ENCODE measurements at places on chromosomes 4 and X.

DNA sequence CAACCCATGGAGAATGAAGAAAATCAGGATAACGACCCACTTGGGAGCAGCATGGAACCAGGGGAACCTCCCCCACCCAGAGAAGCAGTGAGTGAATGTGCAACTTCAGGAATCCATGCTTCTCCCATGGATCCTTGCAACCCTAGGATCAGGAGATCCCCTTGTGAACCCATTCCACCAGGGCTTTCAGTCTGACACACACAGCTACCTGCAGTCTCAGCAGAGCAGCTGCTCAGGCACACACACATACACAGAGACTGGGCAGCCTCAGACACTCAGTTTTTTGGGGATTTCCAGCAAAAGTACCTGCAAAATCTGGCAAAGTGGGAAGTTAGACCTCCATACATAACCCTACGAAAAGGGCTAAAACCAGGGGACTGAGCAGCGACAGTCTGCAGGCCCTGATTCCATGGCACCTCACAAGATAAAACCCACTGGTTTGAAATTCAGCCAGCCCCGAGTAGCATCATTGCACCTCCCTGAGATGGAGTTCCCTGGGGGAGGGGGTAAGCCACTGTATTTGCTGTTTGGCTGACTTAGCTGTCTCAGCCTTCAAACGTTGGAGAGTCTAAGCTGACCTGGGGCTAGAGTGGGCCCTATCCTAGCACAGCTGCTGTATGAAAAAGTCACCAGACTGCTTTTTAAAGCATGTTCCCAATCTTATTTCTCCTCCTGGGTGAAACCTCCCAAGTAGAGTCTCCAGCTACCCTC lies 737.5 kb upstream of the NDST4 start:
- no peak for ATAC-seq

- ATAC-seq: no peak
Observed at GRCh38 chr4:174553828-174554227, 31.5 kb upstream of the HPGD start.

DNA sequence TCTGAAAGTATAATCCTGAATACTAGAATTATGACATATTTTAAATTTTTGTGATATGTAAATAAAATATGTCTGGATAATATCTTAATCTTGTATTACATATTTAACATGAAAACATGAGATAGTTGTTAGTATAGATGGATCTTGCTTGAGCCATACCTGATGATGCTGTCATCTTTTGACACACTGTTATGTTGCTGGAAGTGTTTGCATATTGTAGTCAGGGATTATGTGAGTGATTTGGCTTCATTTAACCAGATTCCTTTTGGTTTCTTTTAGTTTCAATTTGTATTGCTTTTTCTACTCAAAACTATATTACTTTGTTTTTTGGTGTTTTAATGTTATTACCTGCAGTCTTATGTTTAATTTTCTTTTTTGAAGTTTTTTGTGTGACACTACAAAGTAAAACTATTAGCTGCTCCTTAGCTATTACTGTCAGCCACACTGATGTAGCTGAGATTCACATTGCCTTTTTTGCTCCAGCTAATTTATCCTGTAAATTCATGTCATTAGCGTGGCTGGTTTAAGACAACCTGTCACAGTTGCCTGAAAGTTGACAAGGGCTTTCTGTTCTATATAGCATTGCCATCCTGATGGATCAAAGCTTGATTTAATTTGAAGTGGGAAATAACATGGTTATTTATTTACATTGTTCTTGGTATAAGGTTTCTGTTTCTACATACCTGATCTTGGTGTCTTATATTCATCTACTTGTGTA lies 33.7 kb downstream of the METAP1 start:
- no peak for ATAC-seq

GRCh38 chrX:91080822-91081221 lies 353.8 kb upstream of the PABPC5 start:
- no peak for ATAC-seq

- ATAC-seq: no peak
Observed at GRCh38 chr4:153639833-153640802, 44.0 kb upstream of the TLR2 start.

DNA sequence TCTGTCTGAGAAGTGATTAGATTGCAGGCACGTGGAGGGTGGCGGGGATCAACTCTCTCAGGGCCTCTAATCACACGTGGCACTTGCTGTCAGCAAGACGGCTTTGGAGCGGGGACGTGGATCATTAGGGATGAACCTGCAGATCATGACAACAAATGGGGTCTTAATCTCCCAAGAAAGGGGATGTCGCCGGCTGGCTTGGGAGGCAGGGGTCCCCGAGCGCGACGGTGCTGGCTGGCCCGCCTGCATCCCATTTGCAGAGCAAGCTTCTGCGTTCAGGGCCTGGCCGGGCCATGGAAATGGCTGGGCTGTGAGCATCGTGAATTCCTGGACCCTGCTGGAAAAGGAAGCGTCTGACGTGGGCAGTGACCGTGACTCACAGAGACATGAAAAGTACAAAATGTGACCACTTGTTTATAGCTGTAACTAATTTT lies 85.1 kb upstream of the SHOX start:
- no peak for ATAC-seq

DNA sequence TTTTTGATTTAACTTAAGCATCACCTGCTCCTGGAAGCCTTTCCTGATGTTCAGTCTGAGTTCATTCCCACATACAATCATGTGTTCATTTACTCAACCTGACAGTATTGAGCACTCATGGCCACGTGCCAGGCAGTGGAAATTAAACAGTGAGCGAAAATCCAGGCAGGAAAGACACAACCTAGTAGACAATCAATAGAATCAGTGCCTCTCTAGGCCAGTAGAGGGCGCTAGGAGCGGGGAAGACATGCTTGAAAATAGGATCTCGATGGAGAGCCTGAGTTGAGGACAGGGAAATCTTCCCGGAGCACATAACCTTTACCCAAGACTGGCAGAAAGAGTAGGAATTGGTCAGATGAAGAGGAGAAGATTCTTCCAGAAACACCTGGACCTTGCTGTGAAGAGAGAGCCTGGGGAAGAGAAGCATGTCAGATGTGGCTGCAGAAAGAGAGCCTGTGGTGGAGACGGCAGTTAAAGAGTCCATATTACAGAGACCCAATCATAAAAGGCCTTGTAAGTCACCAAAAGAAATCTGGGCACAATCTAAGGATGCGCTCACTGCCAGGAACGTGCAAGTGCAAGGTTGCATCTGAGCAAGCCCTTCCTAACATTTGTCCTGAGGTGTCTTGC lies 103.5 kb downstream of the LDB2 start:
- no peak for ATAC-seq

DNA sequence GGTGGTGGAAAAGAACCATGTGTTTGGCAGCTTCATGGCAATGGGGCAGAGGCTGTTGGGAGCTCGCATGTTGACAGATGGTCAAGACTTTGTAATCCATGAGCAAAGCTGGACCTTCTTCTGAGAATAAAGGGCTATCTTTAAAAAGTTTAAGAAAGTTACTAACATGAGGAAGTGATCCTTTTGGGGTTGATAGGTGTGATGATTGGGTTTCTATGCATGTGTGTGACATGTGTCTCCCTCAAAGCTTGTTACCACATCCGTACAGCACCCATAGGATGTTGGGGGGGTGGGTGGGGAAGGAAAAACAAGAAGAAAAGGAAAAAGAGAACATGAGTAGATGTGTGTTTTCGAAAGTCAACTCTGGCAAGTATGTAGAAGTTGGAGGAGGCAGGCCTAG lies 123.0 kb upstream of the TLR3 start:
- no peak for ATAC-seq

GRCh38 chr4:8090312-8090711 lies 68.3 kb downstream of the ABLIM2 start:
- ATAC-seq: no peak

DNA sequence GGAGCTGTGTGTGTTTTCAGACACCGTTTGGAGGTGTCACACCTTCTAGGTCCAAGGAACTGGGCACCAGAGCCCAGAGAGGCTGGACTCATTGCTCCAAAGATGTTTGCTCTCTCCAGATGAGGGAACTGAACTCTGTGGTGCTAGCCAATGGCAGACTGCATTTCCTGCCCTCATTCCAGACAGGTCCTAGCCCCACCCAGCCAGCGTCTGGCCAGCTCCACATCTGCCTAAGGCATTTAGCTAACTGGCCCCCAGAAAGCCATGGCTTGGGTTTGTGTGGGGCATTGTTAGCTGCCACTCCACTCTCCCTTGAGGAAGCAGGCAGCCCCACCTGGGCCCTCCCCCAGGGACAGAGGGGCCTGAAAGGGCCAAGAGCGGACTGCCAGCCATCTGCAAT lies 11.4 kb downstream of the FGD1 start:
- ATAC-seq: no peak

- no peak for ATAC-seq
Observed at GRCh38 chrX:143095321-143095720, 69.6 kb downstream of the SPANXN4 start.

- ATAC-seq: no peak
Observed at GRCh38 chr4:116438981-116439729, 646.2 kb downstream of the TRAM1L1 start.

- no peak for ATAC-seq
Observed at GRCh38 chr4:180809439-180809838, 1433.8 kb upstream of the TENM3 start.

- no peak for ATAC-seq
Observed at GRCh38 chrX:153868576-153869472, 17.1 kb downstream of the L1CAM start.

- no peak for ATAC-seq
Observed at GRCh38 chrX:1450361-1451161, 2.1 kb downstream of the ASMTL start.

DNA sequence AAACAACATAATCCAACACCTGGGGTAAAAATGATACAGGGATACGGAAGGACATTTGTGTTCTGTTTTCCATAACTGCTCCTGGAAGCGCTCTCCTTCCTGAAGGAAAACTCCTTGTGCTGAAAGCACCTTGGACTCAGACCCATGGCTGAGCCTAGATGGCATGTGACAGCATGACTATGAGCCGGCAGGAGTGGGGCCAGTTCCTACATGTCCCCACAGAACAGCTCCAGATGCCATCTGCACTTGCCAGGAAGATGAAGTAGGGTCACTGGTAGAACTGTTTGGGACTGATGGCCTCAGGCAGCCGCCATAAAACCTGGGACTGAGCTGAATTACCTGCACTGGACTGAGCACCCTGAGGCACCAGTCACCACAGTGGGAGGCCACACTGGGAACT lies 56.0 kb upstream of the BCLAF3 start:
- ATAC-seq: no peak

- ATAC-seq: no peak
Observed at GRCh38 chr4:26884026-26884425, 23.4 kb downstream of the STIM2 start.

GRCh38 chrX:12901486-12901885 lies 4.9 kb upstream of the TLR8 start:
- ATAC-seq: peak; percentile 20

- ATAC-seq: peak; percentile 89
Observed at GRCh38 chrX:130060122-130061069, 49.9 kb downstream of the ELF4 start.

Data from activated CD4-positive, CD25-positive, alpha-beta regulatory T cell treated with anti-CD3 and anti-CD28 coated beads, Interleukin-2, amount 50 U/mL, for 24 hours (primary cell).